ENCODE measurements at places on chromosomes 13 and 19.

DNA sequence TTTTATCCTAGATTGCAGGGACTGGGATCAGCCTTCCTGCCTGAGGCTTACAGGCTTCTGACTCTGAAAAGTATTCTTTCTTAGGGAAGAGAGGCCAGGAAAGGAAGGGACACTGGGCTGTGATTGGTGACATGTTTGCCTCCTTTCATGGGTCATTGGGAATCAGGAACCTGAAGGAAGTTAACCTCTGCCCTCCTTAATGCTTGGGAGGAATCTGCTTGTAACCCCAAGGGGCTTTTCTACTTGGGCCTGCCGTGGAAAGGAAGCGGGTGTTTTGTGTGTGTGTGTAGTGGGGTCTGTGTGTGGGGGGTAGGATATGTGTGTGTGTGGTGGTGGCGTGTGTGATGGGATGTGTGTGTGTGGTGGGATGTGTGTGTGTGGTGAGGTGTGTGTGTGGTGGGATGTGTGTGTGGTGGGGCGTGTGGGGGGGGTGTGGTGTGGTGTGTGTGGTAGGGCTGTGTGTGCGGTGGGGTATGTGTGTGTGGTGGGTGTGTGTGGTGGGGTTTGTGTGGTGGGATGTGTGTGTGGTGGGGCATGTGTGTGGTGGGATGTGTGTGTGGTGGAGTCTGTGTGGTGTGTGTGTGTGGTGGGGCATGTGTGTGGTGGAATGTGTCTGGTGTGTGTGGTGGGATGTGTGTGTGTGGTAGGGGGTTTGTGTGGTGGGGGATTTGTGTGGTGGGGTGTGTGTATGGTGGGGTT is 41.3 kb upstream of the NPAS1 start:
- no peak for DNase-seq

DNA sequence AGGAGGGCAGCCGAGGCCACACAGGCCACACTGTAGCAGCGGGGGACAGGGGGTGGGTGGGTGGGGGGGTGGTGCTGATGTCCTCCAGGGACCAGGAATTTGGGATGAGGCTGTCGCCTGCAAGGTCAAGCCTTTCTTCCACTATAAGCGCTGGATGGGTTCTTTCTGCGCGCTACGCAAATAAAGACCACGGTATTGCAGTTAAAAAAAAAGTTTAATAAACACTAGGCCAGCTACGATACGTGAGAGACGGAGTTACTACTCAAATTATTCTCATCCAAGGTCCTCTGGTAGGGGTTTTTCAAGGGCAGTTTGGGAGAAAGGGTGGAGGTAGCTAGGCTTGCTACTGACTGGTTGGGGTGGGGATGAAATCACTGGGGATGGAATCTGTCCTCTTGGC is 508 bp upstream of the ZNF44 start:
- no peak for DNase-seq

DNA sequence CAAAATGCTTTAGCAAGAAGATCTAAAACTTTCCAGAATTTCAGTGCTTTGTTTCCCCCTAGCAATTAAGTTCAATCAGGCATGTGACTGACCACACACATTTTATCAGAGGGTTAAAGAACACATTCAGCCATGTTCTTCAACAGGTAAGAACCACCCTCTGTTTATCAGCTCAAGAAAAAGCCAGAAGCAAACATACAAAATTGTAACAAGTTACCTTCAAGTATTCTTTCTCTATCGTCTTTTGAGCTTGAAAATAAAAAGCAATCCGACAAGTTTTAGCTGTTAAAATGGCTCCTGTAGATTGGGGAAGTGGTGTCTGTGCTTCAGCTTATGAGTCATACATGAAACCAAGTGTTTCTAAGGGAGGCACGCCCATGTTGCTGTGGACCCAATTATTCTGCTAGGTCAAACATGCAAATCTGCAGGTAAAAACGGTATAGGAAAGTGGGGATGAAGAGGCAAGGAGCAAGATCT is at the start of gene ELF1:
ELF1 (minus strand) TSS at position 306 of the 477 bp plus-strand sequence. CDS start 37,262 bp downstream, outside the sequence.
- DNase-seq: no peak

DNA sequence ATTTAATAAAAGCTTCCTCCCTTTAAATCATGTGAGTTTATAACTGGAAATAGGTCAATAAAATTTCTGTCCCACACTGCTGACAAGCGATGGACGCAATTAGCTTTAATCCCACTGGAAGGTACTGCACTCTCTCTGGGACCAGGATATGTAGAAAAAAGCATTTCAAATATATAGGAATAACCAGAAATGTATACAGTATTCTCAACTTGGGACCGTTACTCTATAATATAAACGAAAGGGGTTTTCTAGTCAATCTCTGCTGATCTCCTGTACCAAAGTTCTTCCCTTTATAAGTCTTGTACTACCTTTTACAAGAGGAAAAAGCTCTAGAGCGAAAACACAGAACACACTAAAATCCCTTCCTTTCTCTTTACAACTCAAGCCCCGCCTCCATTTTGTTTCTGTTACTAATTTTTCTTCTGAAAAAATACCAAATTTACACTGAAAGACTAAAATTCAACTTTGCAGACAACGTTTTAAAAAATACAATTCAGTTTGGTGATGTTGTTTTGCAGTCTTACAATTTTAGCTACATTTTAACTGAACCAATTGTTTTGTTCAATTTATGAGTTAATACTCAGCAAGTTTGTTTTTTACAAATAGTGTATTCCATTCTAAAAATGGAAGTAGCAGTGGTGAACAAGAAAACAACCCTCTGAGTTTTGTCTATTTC is 1.7 kb upstream of the USPL1 start:
- DNase-seq: no peak

GRCh38 chr13:50969691-50970090 is 60.1 kb downstream of the RNASEH2B start:
- DNase-seq: no peak

DNA sequence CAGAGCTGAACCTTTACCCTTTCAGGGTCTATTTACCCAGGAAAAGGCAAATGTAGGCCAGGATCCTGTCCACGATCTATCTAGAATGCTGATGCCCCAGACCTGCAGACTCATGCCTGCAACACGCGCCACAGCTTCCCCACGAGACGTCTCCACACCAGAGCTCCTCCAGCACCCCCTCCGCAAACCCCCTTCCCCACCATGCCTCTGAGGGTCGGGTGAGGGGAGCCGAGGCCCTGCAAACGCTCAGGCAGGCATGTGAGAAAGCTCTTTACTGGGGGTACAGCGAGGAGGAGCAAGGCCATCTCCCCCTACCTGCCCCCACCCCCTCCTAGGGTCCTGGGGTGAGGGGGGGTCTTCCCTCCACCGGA is 8.9 kb downstream of the DYRK1B start:
- DNase-seq: no peak

DNA sequence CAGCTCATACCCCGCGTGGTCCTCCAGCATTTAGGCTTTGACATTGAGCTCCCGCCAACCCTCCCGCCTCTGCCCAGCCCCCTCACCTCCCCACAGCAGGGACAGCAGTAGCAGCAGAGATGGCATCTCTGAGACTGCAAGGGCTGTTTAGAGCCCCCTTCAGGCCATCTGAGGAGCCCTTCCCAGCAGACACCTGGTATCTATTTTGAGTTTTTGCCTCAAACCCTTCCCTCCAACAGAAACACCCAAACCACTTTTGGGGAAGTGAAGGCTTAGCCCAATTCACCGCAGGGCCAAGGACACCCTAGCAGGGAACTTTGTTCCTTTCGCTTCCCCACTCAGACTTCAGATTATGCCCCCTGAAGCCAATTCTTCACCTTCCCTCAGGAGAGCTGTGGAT is 6.3 kb upstream of the ZNF175 start:
- no peak for DNase-seq

GRCh38 chr19:3171894-3172672 is 6.5 kb upstream of the S1PR4 start:
- no peak for DNase-seq

DNA sequence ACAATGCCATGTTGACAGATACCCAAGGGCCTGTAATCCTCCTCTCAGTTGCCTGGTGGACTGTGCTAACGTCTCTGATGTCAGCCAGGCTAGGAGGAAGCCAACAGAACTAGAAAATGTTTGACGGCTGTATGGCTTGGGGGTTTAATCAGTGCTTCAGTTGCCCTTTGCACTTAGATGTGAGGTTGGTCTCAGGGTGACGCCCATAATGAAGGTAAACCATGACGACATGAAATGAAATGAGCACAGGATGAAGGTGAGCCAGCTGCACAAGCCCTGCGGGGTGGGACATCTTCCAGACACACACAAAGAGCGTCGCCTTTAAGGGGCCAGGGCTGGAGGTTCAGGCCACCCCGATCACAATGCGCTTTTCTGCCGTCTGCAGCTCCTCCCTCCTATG is 127.2 kb downstream of the CRYL1 start:
- no peak for DNase-seq

DNA sequence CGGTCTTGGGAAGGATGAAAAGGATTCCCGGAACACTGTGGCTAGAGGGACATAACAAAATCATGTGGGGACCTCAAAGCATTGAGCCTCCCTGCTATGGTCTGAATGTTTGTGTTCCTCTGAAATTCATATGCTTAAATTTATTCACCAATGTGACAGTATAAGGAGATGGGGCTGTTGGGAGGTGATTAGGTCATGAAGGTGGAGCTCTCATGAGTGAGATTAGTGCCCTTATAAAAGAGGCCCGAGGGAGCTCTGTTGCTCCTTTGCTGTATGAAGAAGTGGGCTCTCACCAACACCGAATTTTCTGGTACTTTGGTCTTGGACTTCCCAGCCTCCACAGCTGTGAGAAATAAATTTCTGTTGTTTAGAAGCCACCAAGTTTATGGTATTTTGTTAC is 26.1 kb upstream of the DGKH start:
- DNase-seq: no peak

DNA sequence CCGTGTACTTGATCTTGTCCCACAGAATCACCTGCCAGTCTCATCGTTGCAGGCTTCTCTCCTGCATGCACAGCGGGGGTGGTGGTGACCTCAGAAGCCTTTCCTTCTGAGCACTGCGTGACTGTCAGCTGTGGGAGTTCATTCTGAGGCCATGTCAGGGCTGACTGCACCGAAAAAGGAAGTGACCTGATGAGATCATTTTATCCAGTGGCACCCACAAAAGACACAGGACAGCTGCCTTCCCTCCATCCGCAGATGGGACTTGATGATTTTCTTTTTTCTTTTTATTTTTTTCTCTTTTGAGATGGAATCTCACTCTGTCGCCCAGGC is 89.7 kb downstream of the RAB20 start:
- DNase-seq: no peak

DNA sequence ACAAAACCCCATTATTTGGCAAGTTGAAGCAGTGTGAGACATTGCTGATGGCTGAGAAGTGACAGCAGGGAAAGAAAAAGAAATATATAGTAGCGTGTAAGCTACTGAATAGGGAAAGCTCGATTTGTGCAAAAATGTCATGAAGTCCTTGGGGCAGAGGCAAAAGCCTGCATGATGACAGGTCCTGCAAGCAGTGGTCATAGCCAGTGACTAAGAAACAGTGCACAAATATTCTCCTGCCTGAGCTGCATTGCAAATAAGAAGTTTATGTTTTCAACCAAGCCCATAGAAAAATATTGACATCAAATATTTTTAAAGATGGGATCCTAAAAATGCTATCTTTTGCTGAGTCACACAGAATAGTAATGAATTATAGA is 270.0 kb downstream of the SLITRK6 start:
- DNase-seq: no peak

DNA sequence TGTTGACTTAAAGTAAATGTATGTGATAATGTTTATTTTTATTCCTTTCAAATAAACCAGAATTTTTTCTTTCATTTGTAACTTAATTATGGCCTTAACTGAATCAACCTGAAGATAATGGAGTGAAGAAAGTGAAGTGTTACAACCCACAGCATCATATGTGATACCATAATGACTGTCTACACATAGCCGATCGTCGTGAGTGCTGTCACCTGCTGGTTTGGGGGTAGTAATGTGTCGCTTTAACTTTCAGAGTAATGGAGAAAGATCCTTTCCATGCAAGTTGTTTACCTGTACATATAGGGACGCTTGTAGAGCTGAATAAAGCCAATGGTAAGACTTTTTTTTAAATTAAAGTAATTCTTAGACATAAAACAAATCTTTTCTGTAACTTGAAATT is 9.9 kb downstream of the CDC16 start:
- DNase-seq: no peak

DNA sequence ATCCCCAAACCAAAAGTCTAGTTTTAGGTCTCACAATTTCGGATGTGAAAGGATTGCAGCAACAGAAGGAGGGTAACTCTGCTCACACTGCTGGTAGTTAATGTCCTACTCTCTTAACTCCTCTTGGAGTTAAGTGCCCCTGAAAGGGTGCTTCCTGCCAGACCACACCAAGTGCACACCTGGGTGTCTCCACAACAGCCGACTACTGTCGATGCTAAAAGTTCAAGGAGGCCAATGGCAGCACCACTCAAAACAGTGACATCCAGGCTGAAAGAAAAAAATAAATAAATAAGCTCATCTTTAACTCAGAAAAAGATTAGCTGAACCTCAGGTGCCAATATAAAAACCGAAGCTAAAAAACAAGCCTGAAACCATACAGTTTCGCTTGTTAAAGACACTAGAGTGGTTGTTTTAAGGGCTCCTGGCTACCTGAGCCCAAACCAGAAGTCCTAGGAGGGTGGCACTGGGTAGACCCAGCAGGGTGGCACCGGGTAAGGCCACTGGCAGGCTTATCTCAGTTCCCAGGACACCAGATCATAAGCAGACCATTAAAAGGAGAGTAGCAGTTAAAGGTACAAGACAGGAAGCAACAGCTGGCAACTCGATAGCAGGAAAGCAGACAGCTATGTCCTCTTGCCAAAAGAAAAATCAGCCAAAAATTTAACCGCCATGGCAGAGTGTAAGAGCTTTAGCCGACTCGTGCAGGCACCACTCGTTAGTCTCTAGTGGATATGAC is 39.3 kb downstream of the BRD4 start:
- no peak for DNase-seq

All from fibroblast of skin of left biceps (primary cell).